ENCODE measurements at places on chromosomes 13 and 19.

DNA sequence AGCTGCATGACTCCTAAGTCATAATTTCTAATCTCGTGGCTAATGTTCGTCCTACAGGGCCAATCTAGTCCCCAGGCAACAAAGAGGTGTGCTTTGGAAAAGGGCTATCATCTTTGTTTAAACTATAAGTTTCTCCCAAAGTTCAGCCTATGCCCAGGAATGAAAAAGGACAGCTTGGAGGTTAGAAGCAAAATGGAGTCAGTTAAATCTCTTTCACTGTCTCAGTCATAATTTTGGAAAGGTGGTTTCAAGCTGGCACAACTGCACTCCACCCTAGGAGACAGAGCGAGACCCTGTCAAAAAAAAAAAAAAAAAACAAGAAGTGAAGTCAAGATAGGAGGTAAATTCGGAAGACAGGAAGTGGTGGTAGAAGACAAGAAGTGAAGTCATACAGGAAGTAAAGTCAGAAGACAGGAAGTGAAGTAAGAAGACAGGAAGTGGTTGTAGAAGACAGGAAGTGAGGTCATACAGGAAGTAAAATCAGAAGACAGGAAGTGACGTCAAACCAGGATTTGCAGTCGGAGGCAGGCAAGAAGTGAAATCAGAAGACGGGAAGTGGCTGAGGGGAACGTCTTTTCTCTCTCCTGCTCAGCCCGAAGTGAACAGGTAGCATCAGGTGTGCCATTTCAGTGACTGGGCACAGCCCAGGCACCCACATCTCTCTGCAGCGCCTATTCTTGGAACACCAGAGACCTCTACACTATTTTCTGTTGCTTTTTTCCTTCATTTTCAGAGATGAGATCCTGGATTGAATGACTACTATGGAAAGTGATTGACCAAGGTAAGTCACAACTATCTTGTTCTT lies 32.2 kb downstream of the GP6 start:
- DNase-seq = no peak

- no peak for DNase-seq
These were observed 8.0 kb downstream of the RPL36 start for GRCh38 chr19:5697890-5698634.

GRCh38 chr13:84931264-84931663 lies 868.0 kb downstream of the SLITRK6 start:
- no peak for DNase-seq

GRCh38 chr13:44045180-44045562 lies 165.5 kb downstream of the LACC1 start:
- DNase-seq = no peak

DNA sequence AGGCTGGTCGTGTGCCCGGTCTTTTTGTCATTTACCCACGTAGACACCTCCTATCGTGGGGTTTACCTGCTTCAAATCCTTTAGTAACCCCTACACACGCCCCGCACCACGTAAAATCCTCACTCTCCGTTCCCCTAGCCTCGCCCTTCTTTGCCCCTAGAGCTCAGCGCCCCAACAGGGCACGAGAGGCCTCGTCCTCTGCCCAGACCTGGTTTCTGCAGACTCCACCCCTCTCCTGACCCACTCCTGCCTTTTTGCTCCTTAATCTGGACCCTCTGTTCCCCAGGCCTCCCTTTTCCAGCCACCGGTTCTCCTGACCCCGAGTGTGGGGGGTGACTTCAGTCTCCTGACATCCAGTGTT lies 412 bp downstream of the ZNF528 start:
- DNase-seq = no peak

DNA sequence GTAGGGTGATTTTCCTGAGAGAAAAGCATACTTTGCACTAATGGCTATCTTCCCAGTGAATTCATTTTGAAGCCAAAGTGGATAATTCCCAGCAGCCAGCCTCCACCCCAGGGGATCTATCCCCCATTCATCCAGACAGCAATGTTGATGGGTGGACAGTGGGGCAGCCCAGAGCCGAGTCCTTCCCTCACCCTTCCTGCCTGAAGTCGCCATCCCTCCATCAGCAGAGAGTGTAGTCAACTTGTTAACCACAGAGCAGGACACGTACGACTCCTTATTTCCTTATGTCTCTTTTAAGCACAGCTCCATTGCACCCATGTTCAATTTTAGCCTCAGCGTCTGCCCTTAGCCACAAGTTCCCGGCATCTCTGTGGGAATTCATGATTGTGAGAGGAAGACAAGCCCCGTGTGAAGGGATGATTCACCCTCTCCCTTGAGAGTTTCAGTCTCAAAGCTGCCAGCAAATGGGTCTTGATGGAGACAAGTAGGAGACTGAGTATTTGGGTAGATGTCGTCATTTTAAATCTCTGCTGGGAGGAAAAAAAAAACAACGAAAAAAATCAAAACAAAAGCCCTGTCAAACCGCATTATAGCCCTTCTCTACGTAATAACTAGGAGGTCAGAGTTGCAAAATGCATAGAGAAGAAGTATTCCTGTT lies 58.3 kb upstream of the MEDAG start:
- DNase-seq = no peak

DNA sequence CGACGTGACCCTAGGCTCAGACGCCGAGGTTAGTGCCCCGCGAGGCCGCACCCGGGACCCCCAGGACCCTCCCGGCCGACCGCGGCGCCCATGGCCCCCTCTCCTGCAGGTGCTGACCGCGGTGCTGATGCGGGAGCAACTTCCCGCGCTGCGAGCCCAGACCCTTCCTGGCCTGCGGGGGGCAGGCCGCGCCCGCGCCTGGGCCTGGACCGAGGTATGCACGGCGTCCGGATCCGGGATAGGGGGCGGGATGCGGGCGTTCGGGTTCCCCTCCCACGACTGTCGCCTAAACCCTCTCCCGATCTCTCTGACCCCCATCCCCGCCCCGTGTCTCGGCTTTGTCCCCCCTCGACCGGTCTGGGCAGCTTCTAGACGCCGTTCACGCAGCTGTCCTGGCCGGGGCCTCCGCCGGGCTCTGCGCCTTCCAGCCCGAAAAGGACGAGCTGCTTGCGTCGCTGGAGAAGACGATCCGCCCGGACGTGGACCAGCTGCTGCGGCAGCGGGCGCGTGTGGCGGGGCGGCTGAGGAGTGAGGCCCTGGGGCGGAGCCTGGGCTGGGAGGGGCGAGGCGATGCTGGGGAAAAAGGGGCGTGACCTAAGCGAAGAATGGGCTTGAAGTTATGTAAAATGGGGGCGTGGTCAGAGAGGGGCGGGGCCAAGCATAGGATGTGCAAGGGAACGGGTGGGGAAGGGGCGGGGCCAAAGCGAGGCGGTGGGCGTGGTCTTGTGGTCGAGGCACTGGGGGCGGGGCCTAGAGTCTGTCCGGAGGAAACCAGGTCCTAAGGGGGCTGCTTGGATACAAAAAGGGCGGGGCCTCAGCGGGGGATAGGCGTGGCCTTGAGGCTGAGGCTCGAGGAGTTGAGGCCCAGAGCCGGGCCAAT lies 16.0 kb upstream of the COLGALT1 start:
- DNase-seq = peak; percentile 98

DNA sequence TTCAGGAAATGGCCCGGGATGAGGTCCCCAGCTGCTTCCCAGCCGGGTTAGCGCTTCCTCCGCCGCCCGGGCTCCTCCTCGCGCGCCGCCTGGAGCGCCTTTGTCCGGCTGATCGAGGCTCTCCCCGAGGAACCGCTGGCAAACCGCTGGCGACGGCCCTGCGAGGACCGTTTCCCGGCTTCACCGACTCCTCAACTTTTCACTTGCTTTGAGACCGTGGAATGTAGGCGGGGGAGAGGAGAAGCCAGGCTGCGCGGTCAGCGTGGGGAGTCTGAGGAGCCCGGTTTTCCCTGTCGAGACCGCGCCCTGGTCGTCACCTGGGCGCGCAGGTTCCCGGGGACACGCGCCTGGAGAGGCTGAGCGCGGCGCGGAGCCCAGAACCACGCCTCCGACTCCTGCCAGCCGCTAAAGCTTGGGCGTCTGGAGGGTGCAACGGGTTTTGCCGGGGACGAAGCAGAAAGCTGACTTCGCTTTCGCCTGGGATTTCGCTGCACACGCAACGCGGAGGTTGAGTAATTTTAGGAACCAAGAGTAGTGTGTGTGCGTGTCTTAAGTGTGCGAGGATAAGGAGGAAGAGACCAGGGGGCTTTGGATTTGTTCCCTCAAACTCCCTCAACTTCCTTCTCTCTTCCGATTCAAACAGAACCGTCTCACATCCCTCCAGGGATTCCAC lies 7.3 kb upstream of the DGKH start:
- peak; percentile 15 for DNase-seq

DNA sequence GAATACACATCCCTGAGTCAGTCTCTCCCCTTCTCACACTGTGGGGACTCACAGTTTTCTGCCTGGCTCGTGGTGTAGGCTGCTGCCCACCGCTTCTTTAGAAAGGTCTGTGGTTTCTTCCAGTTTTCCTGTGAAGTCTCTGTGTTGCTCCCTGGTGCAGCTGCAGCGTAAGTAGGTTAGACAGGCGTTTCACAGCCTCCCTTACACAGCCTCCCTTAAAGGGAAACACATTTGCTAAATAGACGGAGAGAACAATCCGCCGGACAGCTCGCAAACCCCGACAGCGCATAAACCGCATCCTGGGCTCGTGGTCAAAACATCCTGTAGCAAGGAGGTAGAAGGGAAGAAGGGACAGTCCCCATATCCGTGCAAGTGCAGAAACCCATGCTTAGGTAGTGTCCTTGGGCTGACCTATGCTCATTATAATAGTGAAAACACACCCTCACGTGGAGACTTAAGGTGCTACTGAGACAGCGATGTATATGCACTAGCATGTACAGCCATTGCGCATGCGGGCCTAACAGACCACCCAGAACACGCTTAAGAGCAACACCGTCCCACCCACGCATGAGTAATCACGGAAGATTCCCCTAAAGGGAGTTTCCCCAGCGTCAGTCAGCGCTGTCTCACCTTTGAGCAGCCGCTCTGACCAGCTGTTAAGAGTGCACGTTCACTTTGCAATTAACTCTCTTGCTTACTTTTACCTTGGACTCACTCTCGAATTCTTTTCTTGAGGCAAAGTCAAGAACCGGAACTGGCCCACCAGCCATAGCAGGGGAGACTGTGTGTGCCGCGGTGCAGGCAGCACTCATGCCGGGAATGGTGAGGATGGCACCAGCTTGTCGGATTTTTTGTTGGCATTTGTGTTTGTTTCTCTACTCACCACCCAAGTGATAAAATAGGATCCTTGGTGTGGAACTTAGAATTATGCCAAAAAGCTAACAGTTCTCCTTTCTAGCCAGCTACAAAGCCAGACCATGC lies 16.6 kb downstream of the SIGLEC8 start:
- peak; percentile 100 for DNase-seq

DNA sequence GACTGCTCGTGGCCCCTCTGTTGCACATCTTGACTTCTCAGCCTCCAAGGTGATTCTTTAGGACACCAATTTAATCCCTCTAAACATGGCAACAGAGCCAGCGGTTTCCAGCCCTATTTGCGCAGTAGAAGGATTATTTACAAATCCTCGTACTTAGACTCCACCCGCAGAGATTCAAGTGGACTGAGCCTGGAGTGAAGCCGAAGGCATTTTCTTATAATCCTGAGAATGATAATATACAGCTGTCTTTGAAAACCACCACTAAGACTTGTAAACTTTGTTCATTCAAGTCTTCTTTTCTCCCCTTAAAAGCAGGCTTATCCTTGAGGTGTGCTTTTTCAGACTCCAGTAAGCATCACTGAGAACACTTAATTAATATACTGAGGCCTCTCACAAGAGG lies 4.8 kb upstream of the DPRX start:
- DNase-seq = no peak

GRCh38 chr13:98751861-98752466 lies 508 bp downstream of the SLC15A1 start:
- no peak for DNase-seq

GRCh38 chr13:80586356-80586755 lies 245.4 kb upstream of the SPRY2 start:
- DNase-seq = no peak

DNA sequence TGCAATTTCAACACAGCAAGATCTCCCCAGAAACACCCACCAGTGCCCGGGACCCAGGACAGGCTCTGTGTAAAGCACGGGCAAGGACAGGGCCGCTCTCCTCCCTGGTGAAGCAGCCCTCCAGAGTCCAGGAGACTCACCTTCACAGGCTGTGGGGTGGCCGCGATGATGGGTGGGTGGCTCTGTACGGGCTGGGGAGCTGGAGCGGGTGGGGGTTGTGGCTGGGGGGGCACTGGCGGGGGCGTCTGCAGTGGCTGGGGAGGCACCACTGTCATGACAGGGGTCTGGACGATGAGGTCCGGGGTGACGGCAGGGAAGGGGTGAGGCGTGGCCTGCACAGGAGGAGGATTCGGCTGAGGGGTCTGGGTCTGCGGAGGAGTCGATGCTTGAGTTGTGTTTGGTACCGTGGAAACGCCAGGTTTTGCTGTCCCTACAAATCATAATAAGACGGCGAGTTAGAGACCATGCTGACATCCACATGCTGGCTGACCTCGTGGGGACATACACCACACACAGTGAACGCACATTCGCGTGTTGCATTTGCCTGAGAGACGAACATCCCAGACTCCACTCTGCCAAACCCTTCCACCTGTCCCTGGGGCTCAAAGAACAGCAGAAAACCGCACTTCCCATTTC lies 33.1 kb upstream of the EPHX3 start:
- DNase-seq = no peak

DNA sequence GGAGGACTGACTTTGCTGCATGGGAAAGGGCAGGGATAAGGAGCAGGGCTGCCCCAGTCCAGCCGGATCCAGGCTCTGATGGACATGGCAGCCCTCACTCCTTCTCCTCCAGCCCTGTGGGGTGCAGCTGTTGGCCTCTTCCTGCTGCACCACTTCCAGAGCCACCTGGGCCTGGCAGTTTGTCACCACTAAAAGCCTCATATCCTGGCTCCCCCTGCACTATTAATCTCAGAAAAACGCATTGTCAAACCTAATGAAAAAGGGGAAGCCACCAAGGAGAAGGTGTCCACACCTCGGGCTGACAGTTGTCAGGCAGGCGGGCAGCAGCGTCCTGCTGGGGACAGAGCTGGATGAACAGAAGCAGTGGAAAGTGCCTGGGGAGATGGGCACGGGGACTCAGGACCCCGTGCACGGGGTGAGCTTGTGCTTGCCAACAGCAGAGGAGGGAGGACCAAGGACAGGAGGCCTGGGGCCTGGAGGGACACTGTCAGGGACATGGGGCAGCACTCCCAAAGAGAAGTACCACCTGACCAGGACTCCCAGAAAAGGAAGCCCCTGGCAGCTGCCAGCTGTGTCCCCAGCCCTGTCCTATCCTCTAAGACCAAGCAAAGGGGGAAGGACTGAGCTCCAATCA lies 151.1 kb upstream of the TSHZ3 start:
- no peak for DNase-seq

- no peak for DNase-seq
These were observed 675 bp upstream of the PGPEP1 start for GRCh38 chr19:18339723-18340122.

- no peak for DNase-seq
These were observed 8.7 kb downstream of the CCDC169 start for GRCh38 chr13:36288794-36289391.

GRCh38 chr19:35223862-35224505 lies 4.6 kb downstream of the FAM187B start:
- DNase-seq = no peak

- no peak for DNase-seq
These were observed 39.6 kb downstream of the STK24 start for GRCh38 chr13:98537306-98537705.

GRCh38 chr13:44022196-44022595 lies 142.5 kb downstream of the LACC1 start:
- DNase-seq = no peak

- no peak for DNase-seq
These were observed 186.8 kb upstream of the SOX1 start for GRCh38 chr13:111880185-111880584.

GRCh38 chr13:111611651-111612050 lies 291.2 kb downstream of the TEX29 start:
- no peak for DNase-seq

GRCh38 chr19:21566073-21566472 lies 60.7 kb downstream of the ZNF429 start:
- DNase-seq = no peak

GRCh38 chr19:54297759-54298305 lies 15.1 kb downstream of the LILRA5 start:
- no peak for DNase-seq

Data from T-helper 2 cell (primary cell).